ENCODE measurements at places on chromosomes 7 and 10.

GRCh38 chr7:79911420-79911819 lies 223.2 kb upstream of the GNAI1 start:
- no peak for DNase-seq

DNA sequence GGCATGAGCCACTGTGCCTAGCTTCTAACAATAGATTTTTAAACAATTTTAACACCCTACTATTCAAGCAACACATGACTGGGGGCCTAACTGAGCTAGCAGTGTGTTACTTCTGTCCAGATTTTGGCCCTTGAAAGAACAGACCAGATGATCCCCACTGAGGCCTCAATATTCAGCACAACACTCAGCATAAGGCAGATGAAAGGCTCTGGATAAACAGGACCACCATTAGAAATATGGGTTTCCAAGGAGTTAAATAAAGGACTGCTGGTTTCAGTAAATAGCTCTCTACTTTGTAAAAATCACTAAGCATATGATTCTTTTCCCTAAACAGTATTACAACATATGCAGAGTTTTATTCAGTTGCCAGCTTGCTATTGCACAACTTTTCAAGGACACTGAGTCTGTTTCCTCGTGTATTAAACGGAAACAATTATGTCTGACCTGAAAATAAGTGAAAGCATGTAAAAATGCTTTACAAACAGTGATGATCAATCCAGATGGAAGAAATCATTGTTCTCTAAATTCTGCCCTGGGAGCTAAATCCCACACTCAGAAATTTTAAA lies 23.8 kb upstream of the FZD1 start:
- no peak for DNase-seq

GRCh38 chr10:70137927-70138883 lies 5.6 kb upstream of the AIFM2 start:
- DNase-seq = no peak

GRCh38 chr10:52004342-52004949 lies 305.1 kb upstream of the CSTF2T start:
- DNase-seq = no peak

DNA sequence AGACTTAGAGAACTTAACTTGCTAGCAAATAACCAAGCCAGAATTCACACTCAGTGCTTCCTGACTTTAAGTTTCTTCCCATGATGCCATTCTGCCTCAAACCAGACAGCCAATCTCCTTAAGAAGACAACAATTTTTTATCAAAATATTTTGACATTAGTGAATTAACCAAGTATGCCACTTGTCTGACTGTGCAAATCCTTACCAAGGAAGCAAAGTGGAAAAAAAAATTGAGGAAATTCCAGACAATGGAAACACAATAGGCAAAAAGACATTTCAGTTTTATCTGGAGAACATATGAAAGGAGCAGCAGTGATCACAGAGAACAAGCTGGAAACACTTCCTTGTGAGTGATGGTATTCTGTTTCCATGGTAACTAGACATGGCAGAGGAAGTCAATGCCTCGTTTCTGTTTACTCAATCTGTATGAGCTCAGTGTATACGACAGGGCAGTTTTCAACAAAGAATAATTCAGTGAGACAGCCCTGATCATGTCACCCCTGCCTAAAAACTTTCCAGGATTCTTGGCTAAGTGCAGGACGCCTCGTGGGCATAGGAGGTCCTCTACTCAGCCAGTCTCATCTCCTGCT lies 114.2 kb downstream of the DYNC1I1 start:
- DNase-seq = no peak

DNA sequence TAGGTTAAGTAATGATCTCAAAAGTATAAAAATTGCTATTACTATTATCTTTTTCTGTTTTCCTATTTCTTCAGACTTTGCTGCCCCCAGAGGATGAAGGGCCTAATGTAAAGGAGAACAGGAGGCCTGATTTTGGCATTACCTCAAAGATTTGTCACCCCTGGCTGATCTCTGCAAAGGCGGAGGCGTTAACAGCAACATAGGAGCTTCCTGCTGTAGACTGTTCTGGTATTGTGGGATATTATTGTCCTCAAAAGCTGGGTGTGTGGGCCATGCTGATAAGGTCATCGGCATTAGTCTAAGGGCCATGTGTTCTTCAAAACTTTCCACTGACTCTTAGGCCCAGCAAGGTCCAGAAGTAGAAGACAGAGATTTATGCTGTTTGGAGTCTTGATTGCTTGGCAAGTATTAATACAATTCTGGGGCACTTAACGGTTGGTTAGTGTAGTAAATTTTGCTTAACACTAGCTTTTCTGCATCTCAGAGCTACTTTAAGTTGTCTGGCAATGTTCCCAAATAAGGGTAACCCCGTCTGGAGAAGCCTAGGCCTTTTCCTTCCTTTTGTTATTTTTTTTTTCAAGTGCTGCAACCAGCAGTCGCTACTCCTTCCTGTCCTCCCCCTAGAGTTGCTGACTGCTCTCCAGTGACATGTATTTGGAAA lies 14.0 kb upstream of the ENTPD1 start:
- DNase-seq = no peak

DNA sequence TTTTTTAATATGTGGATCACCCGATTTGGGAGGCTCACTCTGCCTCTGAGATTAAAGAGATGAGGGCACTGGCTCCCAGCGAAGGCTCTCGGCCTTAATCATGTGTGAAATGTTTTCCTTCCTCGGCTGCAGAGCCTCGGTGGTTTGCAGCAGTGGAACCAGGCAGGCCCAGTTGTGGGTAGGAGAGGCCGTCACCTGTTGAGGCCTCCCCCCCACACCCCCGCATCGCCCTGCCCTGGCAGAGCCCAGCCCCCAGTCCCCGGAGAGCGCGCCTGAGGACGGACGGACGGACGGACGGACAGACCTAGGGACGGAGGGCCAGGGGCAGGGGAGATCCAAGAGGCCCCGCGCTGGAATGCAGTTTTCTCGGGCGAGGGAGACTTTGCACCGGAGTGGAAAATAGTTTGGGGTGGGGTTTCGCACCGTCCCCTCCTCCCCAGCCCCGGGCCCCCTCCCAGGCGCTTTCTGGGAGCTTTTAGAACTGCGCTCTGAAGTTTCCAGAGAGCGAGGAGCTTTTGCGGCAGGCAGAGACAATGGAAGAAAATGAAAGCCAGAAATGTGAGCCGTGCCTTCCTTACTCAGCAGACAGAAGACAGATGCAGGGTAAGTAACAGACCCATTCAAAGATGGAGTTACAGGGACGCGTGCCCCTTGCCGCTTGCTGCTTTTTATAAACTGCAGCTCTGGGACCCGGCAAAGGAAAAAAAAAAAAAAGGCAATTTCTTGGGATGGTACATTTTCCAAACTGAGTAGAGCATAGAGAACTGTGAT lies at the start of gene KIAA1217:
Gene KIAA1217 (plus strand): TSS at position 478 of the 771 bp plus-strand sequence. CDS start 56 bp downstream, at position 534.
- no peak for DNase-seq

DNA sequence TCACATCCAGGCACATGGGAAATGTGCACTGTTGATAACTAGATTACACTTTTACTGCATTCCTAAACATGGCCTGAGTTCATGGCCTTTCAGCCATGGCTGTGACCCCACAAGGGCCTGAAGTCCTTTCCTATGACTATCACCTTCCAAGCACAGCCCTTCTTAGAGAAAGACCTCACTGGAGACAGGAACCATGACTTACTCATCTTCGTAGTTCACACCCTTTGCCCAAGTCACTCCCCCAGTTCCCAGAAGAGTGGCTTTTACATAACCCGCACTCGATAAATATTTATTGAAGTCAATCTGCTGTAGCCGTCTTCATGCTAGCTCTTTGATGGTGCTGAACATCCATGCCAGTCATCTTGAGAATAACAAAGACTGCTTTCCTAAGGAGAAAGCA lies 632.5 kb upstream of the NRP1 start:
- DNase-seq = no peak

DNA sequence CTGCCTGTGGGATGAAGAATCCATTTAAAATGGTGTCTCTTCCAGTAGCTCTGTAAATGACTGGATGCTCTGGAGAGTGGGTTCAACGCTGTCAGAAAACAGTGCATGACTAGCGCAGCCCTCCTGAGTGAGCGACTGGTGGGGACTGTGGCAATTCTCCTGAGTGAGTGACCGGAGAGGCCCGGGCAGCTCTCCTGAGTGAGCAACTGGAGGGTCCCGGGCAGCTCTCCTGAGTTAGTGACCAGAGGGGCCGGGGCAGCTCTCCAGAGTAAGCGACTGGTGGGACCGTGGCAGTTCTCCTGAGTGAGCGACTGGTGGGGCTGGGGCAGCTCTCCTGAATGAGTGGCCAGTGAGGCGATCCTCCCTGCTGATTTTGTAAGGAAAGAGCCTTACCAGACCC lies 85.5 kb downstream of the WDR37 start:
- no peak for DNase-seq

- DNase-seq = no peak
Measured at GRCh38 chr7:134632937-134633540, 13.6 kb upstream of the BPGM start.

DNA sequence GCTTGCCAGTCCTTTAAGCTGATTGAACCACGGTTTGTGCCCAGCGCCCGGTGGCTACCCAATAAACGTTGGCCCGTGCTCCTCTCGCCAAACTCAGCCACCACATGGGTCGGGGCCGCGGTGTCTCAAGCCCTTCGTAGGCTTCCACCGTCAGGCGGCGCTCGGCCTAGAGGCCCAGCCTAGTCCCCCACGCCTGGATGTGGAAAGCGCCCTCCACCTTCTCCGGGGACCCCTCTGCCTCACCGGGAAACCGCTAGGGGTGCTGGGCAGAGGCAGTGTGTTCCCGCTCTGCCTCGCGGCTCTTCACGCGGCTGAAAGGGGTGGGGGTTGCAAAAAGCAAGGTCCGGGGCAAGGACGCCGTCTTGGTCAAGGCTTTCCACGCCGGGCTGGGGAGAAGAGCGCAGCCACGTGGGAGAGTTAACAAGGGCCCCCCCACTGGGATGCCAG lies 29.8 kb downstream of the LEP start:
- no peak for DNase-seq

GRCh38 chr10:33087152-33087551 lies 129.1 kb upstream of the ITGB1 start:
- no peak for DNase-seq

DNA sequence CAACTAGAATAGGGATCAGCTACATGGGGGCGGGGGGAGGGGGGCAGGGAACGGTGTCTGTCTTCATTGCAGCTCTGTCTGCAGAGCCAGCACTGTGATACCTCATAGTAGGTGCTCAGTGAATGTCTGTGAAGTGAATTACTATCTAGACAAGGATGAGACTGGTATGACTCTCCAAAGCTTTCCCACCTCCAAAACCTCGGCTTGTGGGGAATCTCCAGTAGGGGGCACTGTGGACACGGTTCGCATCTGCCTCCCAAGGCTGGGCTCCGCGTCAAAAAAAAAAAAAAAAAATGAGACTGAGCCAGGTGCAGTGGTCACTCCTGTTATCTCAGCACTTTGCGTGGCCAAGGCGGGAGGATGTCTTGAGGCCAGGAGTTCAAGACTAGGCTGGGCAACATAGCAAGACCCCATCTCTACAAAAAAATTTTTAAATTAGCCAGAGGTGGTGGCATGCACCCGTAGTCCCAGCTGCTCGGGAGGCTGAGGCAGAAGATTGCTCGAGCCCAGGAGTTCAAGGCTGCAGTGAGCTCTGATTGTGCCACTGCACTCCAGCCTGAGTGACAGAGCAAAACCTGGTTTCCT lies 9.6 kb downstream of the TRIM56 start:
- DNase-seq = no peak

GRCh38 chr10:132306864-132307751 lies 642 bp downstream of the STK32C start:
- DNase-seq = no peak

GRCh38 chr10:6609625-6610024 lies 29.5 kb upstream of the PRKCQ start:
- no peak for DNase-seq

DNA sequence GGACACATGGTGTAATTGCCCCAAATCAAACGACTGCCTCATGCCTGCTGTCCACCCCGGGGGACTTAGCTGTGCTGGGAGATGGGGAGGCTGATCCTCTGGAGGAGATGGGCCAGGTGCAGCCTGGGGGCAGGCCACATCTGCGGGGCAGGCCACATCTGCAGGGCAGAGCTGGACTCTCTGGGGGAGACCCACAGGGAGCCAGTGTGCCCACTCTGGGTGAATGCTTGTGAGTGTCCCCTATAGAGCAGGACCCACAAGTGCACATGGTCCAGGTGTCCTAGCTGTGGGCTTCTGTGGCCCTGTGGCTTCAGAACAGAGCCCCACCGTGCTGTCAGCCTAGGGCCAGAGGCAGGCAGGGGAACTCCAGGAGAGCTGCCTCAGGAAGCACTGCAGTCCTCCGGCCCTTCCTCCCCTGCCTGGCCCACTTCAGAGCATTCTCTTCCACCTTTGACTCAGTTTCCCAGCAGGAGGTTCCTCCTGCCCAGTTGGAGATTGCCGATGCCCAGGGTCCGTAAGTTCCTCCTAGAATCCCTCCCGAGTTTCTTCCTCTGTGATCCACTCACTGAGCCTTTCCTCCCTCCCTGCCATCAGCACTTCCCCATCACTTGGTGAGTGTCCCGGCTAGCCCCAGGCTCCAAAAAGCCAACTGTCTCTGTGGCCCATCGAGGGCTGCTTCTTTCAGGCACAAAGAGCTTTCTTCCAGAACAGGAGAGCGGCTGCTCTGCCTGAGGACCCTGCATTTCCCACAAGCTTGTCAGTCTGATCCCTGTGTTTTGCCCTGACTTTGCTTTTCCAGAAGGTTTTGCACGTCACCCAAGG lies 50.3 kb downstream of the ADCYAP1R1 start:
- no peak for DNase-seq

- DNase-seq = no peak
Measured at GRCh38 chr10:113939212-113939860, 84.9 kb downstream of the NHLRC2 start.

- no peak for DNase-seq
Measured at GRCh38 chr7:136136906-136137454, 159.8 kb upstream of the MTPN start.

GRCh38 chr7:125247514-125248098 lies 318.0 kb upstream of the POT1 start:
- no peak for DNase-seq

DNA sequence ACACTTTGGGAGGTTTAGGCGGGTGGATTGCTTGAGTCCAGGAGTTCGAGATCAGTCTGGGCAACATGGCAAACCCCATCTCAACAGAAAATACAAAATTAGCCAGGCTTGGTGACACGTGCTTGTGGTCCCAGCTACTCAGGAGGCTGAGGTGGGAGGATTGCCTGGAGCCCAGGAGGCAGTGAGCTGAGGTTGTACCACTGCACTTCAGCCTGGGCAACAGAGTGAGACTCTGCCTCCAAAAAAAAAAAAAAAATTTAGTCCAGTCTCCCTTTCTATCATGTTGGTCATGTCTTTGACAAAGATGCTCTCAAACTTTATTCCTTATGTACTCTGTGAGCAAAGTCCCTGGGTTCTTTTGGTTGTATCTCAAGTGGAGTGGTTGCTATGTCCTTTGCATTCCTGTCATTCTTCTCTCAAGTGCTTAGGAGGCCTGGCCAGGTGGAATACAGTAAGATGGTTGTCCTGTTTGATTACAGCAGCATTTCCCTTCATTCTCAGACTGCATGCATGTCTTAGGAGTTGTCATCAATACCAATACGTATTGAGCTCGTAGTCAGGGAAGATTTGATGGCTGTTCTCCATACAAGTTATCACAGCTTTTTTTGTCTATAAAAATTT lies 85.7 kb downstream of the MMRN2 start:
- DNase-seq = no peak

GRCh38 chr7:21544715-21545114 lies 1.9 kb downstream of the DNAH11 start:
- no peak for DNase-seq

- DNase-seq = no peak
Measured at GRCh38 chr7:5689716-5690115, 91.7 kb downstream of the RNF216 start.
